ENCODE measurements at places on chromosomes 11 and 22.

- DNase-seq, result no peak
These were observed 72.6 kb downstream of the PPFIBP2 start for GRCh38 chr11:7586376-7586775.

DNA sequence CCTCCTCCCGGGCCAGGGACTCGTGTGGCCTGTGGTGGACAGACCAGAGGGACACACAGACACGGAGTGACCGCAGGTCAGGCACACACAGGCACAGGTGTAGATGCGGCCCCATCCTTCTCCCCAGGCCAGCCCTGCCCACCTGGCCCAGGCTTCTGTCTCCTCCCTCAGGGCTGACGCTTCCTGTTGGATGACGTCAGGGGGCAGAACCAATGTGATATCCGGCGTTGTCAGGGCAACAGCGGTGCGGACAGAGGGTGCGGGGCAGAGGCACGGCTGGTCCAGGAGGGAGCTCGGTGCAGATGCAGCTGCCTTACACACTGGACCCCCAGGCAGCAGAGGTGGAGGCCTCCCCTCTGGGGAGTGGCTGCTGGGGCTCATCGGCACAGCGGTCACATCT lies 2.9 kb upstream of the TUBGCP6 start:
- peak; percentile 59 for DNase-seq

- no peak for DNase-seq
These were observed 28.4 kb downstream of the KCNJ4 start for GRCh38 chr22:38426628-38427027.

GRCh38 chr11:88523386-88524071 lies 186.0 kb upstream of the CTSC start:
- DNase-seq, result peak; percentile 10

DNA sequence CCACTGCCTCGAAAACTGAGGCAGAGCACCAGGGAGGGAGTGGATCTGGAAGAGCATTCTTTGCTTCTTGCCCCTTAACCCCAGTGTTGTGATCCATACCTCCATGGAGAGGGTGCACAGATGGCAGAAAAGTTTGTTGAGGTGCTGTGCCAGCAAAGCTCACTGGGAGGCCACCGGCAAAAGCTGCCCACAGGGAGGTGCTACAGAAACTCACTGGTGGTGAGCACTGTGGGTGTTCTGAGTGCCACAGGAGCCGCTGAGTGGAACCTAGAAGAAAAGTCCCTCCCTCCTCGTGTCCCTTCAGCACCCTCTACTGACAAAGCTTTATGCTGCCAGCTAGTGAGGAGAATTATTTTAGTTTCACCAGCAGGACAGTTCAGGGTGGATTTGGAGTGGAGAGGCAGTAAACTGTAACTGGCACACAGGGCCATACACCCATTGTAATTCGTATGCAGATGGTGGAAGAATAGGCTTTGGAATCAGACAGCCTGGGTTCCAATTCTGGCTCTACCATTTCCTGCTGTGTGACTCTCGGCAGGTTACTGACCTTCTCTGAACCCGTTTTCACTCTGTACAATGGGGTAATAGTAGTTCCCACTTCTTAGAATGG lies 84.6 kb downstream of the SWAP70 start:
- no peak for DNase-seq

GRCh38 chr11:71249301-71249700 lies 3.1 kb downstream of the SHANK2 start:
- DNase-seq, result no peak

DNA sequence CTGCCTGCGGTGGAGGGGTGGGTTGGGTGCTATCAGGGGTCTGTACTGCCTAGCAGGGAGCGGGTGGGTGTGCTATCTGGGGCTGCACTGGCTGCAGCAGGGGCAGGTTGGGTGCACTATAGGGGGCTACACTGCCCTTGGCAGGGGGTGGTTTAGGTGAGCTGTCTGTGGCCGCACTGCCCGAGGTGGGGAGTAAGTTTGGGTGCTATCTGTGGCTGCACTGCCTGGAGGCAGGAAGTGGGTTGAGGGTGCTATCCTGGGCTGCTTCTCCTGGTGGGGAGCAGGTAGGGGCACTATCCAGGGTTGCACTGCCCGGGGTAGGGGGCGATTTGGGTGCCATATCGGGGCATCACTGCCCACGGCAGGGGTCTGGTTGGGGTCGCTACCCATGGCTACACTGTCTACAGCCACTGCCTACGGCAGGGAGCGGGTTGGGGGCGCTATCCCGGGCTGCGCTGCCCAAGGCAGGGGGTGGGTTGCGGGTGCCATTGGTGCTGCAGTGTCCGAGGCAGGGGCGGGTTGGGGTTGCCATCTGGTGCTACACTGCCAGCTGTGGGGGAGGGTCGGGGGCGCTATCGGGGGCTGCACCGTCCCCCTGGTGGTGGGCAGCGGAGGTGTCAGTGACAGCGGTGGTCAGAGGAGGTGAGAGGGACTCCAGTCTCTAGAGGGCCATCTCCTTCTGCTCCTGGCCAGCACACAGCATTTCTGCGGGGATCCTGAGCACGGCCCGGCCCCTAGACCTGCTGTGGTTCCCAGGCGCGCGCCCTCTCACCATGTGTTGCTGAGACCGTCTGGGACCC lies 1.3 kb upstream of the RFPL2 start:
- no peak for DNase-seq

DNA sequence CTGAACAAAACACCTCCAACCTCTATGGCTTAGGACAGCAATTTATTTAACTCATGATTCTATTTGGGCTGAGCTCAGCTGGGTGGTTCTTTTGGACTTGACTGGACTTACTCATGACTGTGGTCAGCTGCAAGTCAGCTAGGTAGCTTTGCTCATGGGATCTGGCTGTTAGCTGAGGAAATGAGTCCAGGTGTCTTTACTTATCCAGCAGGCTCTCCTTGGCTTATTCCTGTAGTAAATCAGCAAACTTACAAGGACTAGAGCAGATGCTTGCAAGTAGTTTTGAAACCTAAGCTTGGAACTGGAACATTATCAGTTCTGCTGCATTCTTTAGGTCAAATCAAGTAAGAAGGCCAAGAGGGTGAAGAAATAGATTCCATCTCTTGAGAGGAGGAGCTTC lies 8.0 kb upstream of the HIKESHI start:
- no peak for DNase-seq

DNA sequence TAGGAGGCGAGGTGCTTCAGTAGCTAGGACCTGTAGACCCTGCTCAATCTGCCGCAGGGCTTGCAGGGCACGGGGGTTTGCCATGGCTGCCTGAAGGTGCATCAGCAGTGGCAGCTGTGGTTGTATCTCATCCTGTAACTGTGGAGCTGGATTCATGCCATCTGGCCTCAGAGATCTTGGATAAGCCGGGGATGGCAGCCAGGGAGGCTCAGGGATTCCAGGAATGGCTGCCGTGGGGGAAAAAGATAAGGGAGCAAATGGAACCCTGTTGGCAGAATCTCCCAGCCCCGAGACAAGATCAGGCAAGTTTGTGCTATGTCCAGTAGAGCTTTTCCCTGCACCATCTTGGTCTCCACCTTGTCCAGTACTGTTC lies 1.8 kb downstream of the UBQLN3 start:
- no peak for DNase-seq

DNA sequence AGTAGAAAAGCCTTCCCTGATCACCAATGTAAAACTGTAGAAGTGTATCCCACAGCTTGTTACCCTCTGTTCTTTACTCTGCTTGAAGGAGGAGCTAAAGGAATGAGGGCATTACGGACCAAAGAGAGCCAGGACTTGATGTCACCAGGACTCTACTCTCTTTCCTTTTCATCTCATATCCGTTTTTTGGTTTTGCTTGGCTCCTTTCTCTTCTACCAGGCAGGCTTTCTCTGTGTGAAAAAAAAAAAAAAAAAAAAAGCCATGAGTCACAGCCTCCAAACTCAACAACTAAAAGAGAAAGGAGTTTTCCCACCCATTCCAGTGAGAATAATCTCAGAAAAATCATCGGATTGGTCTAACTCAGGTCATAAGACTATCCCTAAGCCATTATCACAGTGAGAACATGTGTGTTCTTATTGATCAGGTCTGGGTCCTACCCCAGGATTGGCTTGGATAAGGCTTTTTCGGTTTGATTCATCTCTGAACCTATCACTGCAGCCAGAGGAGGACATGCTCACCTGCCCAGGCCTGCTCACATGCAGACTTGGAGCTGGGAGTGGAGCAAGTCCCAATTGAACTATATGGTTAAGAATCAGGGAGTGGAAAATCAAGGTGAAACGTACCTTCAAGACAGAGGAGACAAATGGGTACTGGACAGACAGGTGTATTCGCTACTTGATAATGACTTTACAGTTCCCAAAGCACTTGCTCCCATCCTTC lies 19.4 kb upstream of the LRRC55 start:
- no peak for DNase-seq

DNA sequence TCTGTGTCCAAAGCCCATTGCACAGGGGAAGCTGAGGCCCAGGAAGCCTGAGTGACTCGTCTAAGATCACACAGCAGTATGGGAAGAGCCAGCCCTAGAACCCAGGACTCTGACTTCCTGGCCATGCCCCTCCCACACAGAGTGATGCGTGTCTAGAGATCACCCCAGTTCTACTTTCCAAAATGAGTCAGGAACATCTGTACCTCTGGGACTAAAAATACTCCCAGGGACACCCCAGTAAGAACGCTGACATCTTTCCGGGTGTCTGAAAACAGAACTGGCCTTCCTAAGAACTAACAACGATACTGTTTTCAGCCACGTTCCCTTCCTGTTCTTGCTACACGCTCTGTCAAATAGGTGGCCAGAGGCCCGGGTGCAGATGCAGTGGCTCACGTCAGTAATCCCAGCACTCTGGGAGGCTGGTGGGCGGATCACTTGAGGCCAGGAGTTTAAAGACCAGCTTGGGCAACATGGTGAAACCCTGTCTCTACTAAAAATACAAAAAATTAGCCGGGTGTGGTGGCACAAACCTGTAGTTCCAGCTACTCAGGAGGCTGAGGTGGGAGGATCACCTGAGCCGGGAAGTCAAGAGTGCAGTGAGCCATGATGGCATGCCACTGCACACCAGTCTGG lies 21.7 kb upstream of the PDGFB start:
- DNase-seq, result no peak

GRCh38 chr11:122311216-122311755 lies 195.3 kb upstream of the BLID start:
- no peak for DNase-seq

DNA sequence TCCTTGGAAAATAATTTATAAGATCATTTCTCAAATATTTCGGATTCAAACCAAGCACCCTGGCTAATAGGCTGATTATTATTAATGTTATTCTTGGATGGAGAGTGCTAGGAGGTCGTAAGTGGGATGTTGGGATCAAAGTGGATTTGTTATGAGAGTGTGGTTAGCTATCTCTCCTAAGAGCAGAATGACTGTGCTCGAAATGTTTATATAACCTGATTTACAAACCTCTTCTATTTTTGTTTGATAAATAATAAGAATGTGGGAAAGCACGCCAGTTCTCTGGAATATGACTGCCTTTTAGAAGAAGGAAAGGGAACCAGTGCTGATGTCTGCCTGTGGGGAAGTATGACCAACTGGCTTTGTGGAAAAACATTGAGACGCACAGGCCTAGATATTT lies 527.5 kb downstream of the NTM start:
- no peak for DNase-seq

- DNase-seq, result no peak
These were observed 13.1 kb downstream of the TENM4 start for GRCh38 chr11:79427611-79428327.

Measured in RWPE1 (cell line).